ENCODE measurements at places on chromosomes 5 and 9. TPM values are rescaled to one million over a fixed set of nuclear protein-coding genes. Genes with fewer than 3 reads are reported as not detected.

Gene DPH7
- total RNA-seq, result 23.6 TPM

Gene UGT3A2
- total RNA-seq, result not detected

Gene FLT4
- not detected for total RNA-seq

Gene WDR38
- total RNA-seq, result not detected

Gene ANKS6
- total RNA-seq, result 23.0 TPM

Gene KCNN2
- total RNA-seq, result under 0.01 TPM

Gene PCDHA13
- total RNA-seq, result 2.6 TPM

Gene ADAMTS13
- total RNA-seq, result 3.8 TPM

Gene CACFD1
- total RNA-seq, result 4.8 TPM

Gene DAPK1
- total RNA-seq, result 7.2 TPM

Gene SLC6A19
- total RNA-seq, result not detected

Gene C9orf50
- not detected for total RNA-seq

Measured in nasal cavity respiratory epithelium epithelial cell of viscerocranial mucosa (primary cell).